ENCODE measurements at places on chromosomes 7 and 10.
A peak's percentile ranks its signal among the peaks of the same experiment; 100 is the strongest.

GRCh38 chr10:27240212-27241009 is at the start of gene ACBD5:
Gene ACBD5 (minus strand): TSS chr10:27240797. CDS start chr10:27240688, 109 bp downstream.
- peak; percentile 80 for DNase-seq

GRCh38 chr7:77561352-77561751 is 24.3 kb downstream of the PTPN12 start:
- DNase-seq, result no peak

DNA sequence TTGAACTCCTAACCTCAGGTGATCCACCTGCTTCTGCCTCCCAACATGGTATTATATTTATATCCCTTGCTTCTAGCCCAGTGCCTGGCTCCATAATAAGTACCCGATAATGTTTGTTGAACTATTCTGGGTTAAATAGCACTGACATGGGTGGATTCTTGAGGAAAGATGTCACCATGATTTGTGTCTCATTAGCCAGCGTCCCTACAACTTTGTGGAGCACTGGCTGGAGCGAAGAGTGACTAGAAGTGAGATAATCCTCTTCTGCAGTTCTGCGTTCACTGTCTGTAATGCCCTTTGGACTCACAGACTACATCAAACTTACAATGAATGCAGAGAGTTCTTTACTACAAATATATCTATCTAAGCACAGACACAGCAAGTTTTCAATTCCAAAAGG is 16.9 kb upstream of the AKR1E2 start:
- DNase-seq, result no peak

- no peak for DNase-seq
Observed at GRCh38 chr10:28280652-28281051, 22.2 kb downstream of the MPP7 start.

- no peak for DNase-seq
Observed at GRCh38 chr10:70364772-70365091, 17.7 kb downstream of the LRRC20 start.

DNA sequence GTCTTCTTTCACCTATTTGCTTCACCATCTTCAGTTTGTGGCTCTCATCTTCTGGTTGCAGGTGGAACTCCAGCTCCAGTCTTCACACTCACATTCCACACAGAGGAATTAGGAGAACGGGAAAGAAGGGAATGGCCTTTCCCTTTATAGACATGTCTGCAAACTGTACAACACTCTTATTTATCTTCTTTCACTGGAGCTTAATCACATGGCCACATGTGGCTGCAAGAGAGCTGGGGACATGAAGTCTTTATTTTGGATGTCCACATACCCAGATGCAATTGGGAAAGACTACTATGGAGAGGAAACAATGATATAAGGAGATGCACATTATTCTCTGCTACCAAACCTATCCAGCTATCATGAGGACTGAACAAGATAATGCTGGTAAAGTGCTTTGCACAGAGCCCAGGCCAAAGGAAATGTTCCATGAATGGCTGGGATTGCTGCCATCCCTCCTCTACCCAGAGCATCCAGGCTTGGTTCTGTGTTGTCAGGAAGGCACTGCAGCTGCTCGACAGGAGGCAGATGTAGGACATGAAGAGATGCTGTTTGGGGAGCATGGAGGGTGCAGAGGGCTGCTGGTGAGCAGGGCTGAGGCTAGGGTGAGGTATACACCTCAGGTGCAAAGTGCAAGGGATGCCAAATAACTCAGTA is 183.8 kb upstream of the TBX20 start:
- no peak for DNase-seq

GRCh38 chr7:78345979-78346378 is 547.4 kb downstream of the PHTF2 start:
- no peak for DNase-seq

DNA sequence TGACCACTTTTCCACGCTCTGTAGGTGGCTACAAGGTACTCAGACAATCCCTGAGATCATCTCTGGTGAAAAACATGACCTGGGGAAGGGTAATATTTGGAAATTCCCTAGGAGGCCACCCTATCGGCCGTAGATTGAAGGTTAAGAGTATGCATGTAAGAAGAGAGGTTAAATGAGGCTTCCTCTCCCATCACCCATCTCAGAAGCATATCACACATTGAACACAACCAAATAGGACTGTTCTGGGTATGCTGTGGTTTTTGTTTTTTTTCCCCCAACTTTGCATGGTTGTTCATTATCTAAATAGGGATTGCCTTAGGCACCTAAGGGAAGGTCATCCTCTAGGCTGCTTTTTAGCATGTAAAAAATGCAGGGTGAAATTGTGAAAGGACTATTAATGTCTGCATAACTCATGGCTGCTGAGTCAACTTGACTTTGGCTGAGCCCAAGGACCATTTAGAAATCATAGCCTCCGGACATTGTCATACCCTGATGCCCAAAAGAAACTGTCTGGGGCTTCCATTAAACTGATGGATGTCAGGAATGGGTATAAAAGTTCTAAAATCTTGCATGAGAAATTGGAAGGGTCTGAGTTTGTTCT is 24.7 kb upstream of the ST8SIA6 start:
- DNase-seq, result no peak

All from NCI-H2171 treated with DMSO at 0.1 percent for 48 hours (cell line).